Right renal pelvis (tissue), 4 donors: ENCODE measurements at places on chromosomes 3 and 15.

GRCh38 chr15:79467865-79468586 lies 35.9 kb downstream of the MINAR1 start:
- no peak for DNase-seq

DNA sequence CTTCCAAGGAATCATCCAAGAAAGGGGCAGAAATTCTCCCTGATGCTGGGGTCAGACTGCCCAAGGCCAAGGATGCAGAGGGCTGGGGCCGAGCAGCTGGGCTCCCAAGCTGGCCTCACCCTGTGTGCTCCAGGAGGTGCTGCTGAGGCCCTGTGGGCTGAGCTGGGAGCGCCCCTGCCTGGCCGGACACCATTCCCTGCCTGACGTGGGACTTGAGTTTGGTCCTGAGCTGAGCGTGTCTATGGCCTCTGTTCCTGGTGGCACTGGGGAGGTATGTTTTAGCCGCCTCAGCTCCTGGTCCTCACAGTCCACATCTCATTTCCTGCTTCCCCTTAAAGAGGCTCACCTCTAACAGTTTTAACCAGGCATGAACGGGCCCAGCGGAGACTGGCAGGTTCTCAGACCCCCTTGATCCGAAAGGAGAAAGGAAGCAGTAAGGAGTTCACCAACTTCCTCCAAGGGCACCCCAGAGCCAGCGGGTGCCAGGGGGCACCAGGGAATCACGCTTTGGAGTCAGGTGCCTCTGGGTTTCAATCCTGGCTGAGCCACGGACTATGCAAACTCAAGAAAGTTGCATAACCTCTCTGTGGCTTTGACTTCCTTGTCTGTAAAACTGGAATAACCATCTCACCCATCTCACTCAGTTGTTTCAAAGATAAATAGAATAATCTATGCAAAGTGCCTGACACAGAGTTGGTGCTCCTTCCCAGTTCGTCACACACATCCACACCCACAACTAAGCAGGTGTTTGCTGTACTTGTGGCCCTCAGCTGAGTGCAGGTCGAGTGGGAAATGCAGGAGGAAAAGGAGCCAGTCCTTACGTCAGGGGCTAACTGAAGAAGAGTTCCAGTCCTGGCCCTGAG lies 48.6 kb downstream of the SLC12A8 start:
- DNase-seq, result no peak

DNA sequence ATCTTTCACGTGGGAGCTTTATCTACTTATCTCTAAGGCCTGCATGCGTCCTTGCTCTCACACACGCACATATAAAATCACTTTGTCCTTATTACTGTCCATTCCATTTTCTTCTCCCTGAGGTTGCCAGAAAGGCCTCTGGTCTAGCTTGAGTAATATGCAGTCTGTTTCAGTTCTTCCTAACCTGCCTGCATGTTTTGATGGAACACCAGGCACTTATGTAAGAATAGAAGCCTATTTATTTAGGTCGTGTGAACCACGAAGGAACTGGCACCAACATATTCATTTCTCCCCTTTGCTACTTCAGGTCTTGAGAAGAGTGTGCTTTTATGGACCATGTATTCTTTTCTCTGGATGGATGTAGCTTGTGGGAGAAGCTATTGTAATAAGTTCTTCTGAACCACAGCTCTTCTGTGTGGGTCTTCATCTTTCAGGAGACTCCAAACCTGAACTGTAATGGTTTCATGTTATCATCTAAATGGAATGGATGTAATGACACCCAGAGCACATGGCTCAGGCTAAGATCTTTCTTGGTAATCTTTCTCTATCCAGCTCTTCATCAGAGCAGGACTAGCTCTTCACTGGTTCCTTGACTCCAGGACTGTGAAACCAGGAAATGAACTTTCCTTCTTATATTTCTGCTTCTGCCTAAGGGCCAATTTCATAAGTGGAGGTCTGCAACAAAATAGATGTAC lies 53.8 kb downstream of the UBE2E2 start:
- no peak for DNase-seq

- no peak for DNase-seq
Observed at GRCh38 chr3:19342389-19342788, 194.1 kb downstream of the KCNH8 start.

GRCh38 chr3:144272680-144273079 lies 301.1 kb downstream of the DIPK2A start:
- DNase-seq, result peak; percentile 67

DNA sequence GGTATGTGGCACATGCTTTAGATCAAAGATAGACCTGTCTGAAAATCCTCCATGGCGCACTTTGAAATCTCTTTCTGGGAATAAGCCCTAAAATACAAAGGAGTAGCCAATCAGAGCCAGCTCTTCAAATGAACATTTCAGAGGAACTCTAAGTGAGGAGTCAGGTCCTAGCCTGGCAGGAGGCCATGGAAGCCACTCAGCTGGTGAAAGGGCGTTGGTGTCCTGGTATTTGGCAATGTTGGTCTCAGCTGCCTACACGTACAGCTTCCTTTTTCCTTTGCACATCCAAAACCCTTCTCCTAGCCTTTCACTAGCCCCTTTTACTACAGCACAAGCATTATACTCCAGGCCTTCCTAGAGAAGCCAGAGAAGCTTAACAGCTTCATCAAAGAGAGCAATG lies 5.5 kb downstream of the WDR73 start:
- no peak for DNase-seq

DNA sequence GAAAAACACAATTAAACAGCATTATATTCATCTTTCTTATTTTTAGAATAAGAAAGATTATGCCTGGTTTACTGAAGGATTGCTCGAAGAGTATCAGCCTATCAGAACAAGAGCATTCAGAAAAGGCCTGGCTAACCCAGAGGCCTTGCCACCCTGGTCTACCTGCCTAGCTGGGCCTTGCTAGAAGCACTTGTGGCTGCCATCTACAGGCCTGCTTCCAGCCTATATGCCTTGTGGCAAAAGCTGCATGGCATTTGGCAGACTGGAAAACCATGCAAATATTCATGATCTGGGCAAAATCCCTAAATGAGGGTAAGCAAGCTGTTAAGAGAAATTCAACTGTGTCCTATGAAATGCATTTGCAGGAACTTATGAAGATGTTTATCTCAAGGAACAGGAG lies 9.3 kb upstream of the ATP13A4 start:
- DNase-seq, result no peak

DNA sequence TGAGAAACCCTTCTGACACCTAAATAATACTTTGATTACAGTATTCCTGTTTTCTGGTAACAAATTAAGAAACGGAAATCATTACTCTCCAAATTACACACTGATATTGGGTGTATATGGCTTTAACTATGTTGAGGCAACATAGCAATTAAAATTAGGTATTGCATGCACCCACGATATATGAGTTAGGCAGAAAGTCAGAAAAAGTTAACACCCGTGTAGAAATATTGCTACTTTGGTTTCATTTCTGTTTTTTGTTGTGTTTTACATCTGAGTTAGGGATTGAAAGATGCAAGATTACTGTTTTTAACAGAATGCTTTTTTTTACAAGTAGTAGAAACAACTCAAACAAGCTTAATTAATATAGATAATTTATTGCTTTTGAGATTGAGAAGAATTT lies 327.8 kb downstream of the GBE1 start:
- DNase-seq, result no peak

GRCh38 chr15:90315278-90315982 lies 36.7 kb upstream of the ZNF774 start:
- no peak for DNase-seq

DNA sequence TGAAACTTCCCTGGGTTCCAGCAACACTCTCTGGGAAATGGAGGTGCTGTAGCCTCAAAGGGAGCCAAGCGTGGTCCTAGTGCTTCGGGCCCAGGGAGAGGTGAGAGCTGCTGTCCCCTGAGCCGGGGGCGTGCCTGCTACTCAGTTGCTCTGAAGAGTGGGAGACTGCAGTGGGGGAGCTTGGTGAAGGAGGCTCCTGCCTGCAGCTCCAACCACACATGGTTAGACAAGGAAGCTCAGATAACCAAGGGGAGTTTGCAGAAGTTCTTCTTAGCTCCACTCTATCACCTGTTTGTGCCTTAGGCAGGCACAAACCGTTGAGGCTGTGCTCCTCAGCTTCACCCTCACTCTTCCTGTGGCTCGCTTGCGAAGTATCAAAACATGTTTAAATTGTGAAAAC lies 53.6 kb upstream of the TRPM1 start:
- no peak for DNase-seq

DNA sequence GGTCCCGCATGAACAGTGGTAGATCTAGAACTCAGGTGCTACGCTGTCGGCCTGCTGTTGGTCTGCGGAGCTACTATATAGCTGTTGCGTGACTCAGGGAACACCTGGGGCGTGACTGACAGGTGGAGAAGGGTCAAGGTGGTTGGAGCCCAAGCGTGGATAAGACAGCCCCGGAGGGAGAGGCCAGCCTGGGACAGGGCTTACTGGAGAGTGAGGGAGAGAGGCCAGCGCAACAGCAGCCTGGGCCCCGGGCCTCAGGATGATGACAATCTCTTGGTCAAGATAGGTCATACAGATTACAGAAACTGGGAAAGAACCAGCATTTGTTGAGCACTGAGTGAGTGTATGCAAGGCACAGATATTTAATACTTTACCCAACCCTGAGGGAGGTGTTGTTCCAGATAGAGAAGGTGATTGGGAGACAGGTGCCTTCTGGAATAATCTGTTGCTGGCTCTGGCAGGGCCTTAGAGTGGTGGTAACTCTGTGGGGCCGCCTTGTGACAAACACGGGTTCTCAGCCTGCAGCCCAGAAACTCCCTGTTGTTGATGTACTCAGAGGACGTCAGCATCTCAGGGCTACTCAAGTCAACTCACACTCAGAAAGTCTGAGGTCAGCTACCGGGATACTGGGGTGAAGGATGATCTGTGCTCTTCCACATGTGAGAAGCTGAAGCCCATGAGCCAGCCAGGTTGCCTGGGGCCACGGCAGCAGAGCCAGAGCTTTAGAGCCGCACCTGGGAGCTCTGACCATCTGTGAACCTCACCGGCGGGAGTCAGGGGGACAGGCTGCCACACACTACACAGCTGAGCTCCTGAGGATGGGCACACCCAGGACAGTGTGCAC lies 265.4 kb upstream of the HES1 start:
- DNase-seq, result no peak

DNA sequence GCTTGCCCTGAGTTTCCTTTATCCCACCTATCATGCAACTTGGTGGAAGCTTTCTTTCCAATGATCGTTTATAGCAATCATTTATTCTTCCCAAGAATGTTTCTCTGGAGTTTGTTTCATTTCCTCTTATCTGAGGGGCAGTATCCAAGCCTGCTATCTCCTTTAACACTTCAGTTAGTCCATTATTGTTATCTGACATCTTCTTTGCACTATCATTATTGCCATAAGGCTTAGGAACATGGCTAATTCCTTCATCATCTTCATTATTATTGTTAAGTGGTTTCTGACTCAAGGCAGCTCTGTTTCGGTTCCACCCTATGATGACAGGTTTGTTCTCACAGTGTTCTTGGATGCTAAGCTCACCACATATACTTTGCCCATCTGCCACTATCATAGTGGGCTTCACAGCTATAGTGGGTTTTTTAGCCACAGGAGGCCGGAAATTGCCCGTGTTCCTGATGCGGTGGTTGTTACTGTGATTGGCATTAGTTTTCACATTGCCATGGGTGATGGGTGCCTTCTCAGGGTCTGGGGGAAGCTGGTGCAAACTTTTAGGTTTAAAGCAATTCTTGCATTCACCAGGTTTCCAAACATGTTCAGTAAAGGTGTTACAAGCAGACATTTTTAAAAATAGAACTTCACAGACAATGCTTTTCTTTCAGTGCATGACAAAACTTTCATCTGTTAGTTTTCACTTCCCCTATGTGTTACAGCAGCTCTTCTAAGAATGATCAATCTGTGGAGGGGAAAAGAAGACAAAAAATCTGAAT lies 110.6 kb upstream of the TSPAN3 start:
- DNase-seq, result no peak

- no peak for DNase-seq
Observed at GRCh38 chr3:47193871-47194859, 30.3 kb upstream of the SETD2 start.

- DNase-seq, result no peak
Observed at GRCh38 chr3:186440891-186441290, 78.9 kb upstream of the DGKG start.

DNA sequence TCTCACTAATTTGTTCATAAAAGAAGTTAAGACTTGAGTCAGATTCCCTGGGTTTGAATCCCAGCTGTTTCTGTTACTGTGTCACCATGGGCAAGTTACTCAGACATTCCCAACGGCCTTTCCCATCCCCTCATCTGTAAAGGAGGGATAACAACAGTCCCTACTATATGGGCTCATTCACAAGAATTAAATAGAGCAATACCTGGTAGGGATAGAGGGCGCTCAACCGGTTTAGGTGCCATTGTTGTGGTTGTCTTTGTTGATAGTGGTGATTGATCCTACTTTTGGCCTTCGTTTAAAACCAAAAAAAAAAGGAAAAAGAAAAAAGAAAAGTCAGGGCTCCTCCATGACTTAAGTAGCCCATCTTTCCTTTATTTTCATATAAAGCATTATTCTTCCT lies 563.1 kb downstream of the GRM7 start:
- no peak for DNase-seq

DNA sequence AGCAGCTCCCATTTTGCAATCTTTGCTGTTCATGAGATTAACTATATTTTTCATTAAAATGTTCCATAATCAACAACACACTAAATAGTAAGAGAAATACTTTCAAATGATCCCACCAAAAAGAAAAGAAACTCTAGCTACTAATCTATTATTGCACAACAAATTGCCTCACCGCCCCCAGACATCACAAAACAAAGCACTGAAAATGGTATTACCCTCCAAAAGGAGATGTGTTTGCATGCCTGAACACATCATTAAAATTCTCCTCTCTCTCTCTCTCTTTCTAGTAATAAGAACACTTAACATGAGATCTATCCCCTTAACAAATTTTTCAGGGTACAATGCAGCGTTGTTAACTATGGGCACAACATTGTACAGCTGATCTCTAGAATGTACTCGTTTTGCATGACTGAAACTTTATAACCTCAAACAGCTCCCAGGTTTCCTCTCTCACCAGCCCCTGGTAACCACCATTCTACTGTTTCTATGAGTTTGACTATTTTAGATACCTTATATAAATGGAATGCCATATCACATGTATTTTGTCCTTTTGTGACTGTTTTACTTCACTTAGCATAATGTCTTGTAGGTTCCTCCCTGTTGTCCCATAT lies 33.1 kb downstream of the WNT5A start:
- DNase-seq, result no peak

DNA sequence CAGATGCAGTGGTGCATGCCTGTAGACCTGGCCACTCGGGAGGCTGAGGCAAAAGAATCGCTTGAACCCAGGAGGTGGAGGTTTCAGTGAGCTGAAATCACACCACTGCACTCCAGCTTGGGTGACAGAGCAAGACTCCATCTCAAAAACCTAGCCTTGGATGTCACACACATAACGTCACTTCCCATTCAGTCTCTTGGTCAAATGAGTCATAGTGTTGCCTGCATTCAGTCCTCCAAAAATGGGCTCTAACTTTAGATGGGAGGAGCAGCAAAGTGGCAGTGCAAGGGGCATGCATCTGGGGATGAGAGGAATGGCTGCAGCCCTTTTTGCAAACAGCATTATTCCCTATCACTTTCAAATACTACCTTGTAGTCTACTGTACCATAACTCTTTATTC lies 62.9 kb upstream of the AGBL1 start:
- DNase-seq, result no peak
